ENCODE measurements at places on chromosomes 7 and 10.

DNA sequence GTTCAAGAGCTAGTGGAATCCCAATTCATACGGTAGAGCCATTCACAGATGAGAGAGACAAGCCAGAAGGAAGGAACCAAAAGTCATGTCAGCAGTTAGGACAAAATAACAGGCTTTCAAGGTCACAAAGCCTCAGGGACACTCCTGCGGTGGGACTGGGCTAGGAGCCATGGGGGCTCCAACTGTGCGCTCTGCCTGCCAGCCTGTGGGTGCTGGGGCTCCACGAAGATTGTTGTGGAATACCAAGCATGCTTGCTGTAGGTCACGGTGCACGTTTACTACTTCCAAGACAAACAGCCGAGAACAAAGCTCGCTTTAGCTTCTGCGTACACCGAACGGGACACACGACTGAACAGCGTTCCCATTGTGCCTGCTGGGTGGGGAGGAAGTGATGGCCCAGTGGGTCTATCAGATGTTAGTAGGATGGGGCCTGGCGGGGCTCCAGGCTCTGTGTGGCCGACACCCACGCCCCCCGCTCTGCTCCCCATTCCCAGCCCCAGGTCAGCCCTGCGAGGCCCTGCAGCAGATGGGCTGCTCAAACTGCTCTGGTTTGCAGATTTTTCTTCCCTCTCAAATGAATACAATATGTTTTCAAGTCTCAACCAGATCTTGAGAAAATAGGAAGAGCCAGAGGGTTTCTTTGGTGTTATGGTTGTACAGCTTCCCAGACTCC is 158.9 kb downstream of the EGFR start:
- no peak for DNase-seq

- no peak for DNase-seq
Measured at GRCh38 chr7:150356265-150356897, 12.2 kb upstream of the REPIN1 start.

GRCh38 chr7:107167483-107168232 is 1.1 kb upstream of the HBP1 start:
- DNase-seq: peak; percentile 35

- no peak for DNase-seq
Measured at GRCh38 chr10:18666810-18667209, 7.6 kb downstream of the ARL5B start.
